ENCODE measurements at places on chromosomes 2 and 18. TPM values are rescaled to one million over a fixed set of nuclear protein-coding genes. Genes with fewer than 3 reads are reported as not detected.

DNA sequence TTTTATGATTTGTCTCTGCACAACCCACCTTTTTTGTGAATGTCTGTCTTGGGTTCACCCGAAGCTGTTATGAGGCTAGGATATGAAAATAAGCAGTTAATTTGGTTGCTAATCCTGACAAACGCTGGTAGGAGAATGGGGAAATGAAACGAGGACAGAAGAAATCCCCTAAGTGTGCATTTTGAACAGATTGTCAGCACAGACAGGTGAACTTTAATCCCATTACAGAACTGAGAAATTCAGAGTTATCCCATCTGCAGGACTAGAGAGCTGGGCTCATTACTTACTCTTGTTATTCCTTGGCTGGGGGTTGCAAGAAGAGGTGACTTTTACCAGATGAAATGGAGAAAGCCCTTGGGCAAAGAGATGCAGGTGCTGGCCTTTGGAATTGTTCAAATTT, 123.3 kb upstream of the NYAP2 start:
- H3K27ac ChIP-seq = no peak overlapping the region
- no peak overlapping the region for H3K4me3 ChIP-seq
- H3K4me1 ChIP-seq = no peaks in the 10 kb centered on the region
- peaks cover 15% of the 10 kb centered on the region for H3K27me3 ChIP-seq
- DNase-seq = no peak

GRCh38 chr2:181778621-181779201, 98.4 kb upstream of the NEUROD1 start:
- no peaks in the 10 kb centered on the region for H3K27me3 ChIP-seq
- no peak overlapping the region for H3K27ac ChIP-seq

DNA sequence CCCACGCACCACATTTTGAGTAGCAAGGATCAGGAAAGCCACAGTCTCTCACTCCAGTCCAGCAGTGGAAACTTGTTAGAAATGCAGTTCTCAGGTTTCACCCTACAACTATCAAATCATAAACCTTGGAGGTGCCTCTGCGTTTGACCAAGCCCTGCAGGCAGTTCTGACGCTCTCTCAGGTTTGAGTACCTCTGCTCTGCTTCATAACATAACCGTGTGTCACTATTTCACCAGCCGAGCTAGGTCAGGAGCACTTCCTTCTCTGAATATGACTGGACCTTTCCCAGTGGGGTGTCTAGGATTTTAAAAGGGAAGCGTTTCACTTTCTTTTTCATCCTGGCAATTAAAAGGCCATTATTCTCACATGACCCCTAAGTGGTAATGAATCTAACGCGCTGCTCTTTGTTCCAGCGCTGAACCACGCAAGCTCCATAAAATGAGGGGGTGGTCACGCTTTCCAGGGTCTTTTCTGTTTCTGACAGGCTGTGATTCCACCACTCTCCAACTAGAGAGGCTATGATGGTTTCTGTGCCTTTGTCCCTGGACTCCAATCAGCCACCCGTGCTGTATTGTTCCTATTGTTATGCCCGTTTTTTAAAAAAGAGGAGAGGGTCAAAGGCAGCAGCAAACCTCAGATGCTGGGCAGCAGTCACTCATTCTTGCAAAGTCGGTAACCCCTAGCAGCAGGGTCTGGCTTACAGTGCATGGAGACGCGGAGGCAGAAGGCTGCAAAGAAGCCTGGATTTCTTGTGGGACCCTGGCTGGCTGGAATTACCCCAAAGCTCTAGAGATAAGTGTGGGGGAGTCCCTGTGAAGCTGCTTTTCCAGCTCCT, 75.2 kb upstream of the CTNNA2 start:
- no peak for DNase-seq
- no peaks in the 10 kb centered on the region for H3K27me3 ChIP-seq
- H3K4me1 ChIP-seq = no peaks in the 10 kb centered on the region
- H3K36me3 ChIP-seq = no peaks in the 10 kb centered on the region
- H3K4me3 ChIP-seq = no peak overlapping the region

DNA sequence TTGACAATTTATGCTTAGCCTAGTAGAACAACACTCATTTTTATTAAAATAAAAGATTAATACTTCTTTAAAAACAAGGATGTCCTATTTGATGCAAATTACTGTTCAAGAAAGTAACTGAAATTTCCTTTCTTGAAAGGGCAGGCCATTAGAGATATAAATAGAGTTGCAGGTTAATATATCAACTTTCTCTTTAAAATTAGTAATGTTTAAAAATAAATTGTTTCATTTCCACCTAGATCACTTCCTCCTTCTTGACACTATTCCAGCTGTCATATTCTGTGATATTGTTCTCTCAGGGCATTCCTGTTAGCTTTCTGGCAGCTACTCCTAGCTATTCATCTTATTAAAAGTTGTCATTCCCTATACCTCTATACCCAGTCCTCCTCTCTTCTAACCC, 357.9 kb upstream of the NRP2 start:
- H3K36me3 ChIP-seq = no peaks in the 10 kb centered on the region
- no peak for DNase-seq
- H3K27ac ChIP-seq = no peak overlapping the region
- H3K27me3 ChIP-seq = no peaks in the 10 kb centered on the region
- H3K4me3 ChIP-seq = no peak overlapping the region

GRCh38 chr2:30444273-30444672, 2.8 kb upstream of the LCLAT1 start:
- H3K36me3 ChIP-seq = no peaks in the 10 kb centered on the region
- no peak overlapping the region for H3K27ac ChIP-seq
- H3K4me3 ChIP-seq = no peak overlapping the region
- peaks cover 36% of the 10 kb centered on the region for H3K4me1 ChIP-seq
- no peak for DNase-seq

GRCh38 chr2:11387100-11387390, 42.6 kb upstream of the ROCK2 start:
- no peaks in the 10 kb centered on the region for H3K4me1 ChIP-seq
- H3K36me3 ChIP-seq = no peaks in the 10 kb centered on the region
- peaks cover 5% of the 10 kb centered on the region for H3K27me3 ChIP-seq

DNA sequence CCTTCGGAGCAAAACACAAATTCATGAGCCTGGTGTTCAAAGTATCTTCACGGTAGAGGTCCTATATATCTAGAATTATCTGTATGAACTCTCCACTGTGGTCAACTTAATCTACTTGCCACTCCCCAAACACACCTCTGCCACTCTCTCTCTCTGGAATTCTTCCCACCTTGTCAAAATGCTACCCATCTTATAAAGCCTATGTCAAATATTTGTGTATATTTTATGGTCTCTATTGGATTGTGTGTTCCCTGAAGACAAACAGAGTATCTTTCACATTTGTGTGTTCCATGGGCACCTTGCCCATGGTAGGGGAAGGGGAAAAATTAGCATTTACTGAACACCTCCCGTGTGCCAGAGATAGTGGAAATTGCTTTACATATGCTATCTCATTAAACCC, 83.2 kb upstream of the ATL2 start:
- no peak for DNase-seq
- H3K27ac ChIP-seq = no peak overlapping the region
- H3K4me3 ChIP-seq = no peak overlapping the region
- peaks cover 5% of the 10 kb centered on the region for H3K4me1 ChIP-seq
- H3K36me3 ChIP-seq = no peaks in the 10 kb centered on the region

GRCh38 chr2:11073251-11073650, 82.0 kb upstream of the SLC66A3 start:
- H3K4me3 ChIP-seq = no peak overlapping the region
- peaks cover 5% of the 10 kb centered on the region for H3K27me3 ChIP-seq
- DNase-seq = no peak
- H3K27ac ChIP-seq = no peak overlapping the region
- no peaks in the 10 kb centered on the region for H3K4me1 ChIP-seq

The FAM237A gene
- total RNA-seq = not detected

DNA sequence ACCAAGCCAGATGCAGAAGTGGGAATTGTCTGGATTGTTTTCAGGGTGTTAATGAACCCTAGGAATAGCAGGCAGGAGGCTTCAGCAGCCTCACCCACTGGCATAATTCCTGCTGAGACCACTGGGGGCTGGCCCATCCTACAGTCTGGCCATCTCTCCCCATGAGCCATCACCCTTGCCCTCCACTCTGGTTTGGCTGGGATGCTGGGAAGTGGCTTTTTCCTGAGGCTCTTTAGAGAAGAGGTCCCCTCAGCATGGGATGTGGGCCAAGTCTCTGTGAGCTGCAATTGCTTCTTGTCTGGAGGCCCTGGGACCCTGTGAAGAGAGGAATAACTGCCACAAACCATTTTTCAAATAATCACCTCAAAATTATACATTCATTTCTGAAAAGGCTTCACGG, 4.0 kb downstream of the TCF7L1 start:
- no peak overlapping the region for H3K4me3 ChIP-seq
- peak; percentile 20 for DNase-seq
- H3K36me3 ChIP-seq = no peaks in the 10 kb centered on the region
- H3K27ac ChIP-seq = no peak overlapping the region
- peaks cover 48% of the 10 kb centered on the region for H3K27me3 ChIP-seq

The SCG2 gene
- total RNA-seq = not detected

The PSMG2 gene
- total RNA-seq = 72.1 TPM

The PCARE gene
- total RNA-seq = not detected

The R3HDM1 gene
- 40.6 TPM for total RNA-seq

DNA sequence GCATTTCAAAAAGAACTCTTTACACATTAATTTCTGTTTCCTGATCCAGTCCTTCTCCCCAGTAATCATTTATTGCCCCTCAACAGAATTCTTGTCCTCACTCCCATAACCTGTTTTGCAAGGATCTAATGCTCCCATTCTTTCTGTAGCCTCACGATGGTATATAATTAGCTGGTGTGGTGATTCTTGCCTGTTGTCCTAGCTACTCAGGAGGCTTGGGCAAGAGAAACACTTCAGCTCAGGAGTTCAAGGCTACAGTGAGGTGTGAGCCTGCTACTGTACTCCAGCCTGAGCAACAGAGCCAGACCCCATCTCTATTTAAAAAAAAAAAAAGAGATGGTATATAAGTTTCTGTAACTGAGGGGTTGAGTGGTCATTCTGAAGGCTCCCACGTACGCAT, 7.7 kb upstream of the TRAPPC8 start:
- no peak overlapping the region for H3K27ac ChIP-seq
- no peaks in the 10 kb centered on the region for H3K36me3 ChIP-seq
- no peak overlapping the region for H3K4me3 ChIP-seq
- no peak for DNase-seq
- H3K4me1 ChIP-seq = no peaks in the 10 kb centered on the region

The MBP gene
- 77.6 TPM for total RNA-seq

DNA sequence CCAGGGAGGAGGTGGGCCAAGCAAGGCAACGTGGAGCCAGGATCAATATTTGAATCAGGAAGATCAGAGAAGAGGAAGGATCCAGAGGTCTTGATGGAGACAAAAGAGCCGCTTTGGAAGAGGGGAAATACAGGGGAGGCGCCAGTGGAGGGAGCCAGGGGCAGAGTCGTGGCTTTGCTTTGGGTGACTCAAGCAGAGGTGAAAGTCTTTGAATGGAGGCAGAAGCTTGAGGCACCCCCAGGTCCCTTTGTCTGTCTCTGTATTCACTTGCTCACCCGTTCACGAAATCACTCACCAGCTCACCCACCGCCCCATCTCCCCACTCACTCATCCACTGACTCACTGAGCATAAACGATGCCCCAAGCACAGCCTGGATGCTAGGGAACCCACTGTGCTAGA, 134.1 kb downstream of the ACOXL start:
- H3K4me3 ChIP-seq = peak overlapping the region; percentile 77
- H3K36me3 ChIP-seq = no peaks in the 10 kb centered on the region
- H3K27me3 ChIP-seq = no peaks in the 10 kb centered on the region
- DNase-seq = no peak

The AOX1 gene
- total RNA-seq = 0.26 TPM

GRCh38 chr18:32319084-32319483, 129.2 kb downstream of the MEP1B start:
- no peak overlapping the region for H3K4me3 ChIP-seq
- no peaks in the 10 kb centered on the region for H3K4me1 ChIP-seq
- no peak overlapping the region for H3K27ac ChIP-seq
- peaks cover 23% of the 10 kb centered on the region for H3K27me3 ChIP-seq
- DNase-seq = no peak

DNA sequence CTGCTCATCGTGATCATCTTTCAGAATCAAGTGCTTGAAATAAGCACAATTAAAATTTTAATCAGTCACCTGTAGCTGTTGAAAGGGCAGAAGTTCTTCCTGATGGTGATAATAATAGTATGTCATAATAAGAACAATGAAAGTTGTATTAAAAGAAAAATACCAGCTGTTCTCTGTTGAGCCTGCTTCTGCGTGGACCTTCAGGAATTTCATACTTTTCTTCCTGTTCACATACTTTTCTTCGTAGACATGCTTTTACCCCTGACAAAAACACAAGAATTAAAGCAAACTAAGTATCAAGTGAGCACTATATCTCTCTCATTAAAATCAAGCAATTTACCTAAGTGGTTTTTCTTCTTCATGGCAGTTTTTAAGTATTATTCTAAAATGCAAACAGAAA, 79.2 kb downstream of the BARD1 start:
- peaks cover 7% of the 10 kb centered on the region for H3K36me3 ChIP-seq
- H3K27me3 ChIP-seq = no peaks in the 10 kb centered on the region

DNA sequence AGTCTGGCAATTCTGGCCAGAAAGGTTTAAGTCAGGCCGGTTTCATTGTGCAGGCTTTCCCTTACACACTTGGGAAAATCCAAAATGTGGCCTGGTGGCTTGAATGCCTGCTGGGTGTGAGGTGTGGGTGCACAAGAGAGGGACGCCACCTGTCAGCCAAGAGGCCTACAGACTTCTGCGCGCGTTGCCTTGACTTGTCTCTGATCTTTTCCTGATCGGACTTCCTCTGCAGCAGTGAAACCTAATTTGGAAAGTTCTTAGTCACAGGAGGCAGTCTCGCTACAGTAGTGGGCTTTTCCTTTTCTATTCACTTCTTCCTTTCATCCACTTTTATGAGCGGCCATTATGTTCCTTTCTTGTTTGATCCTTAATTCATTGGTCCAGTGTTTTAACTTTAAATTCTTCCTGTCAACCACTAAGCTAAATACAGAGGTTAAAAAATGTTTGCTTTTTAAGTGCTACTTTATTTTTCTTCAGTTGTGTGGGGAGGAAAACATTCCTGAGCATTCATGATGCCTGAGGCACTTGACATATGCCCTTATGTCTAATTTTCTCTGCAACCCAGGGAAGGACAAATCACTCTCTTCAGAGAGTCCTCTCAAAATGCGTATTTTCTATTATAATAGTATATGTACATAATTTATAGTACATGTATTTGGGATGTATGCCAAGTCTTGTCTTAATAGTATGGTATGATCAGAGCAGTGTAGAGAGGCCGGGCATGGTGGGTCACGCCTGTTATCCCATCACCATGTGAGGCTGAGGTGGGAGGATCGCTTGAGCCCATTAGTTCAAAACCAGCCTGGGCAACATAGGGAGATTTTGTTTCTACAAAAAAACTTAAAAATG, 128.9 kb downstream of the WDSUB1 start:
- peaks cover 12% of the 10 kb centered on the region for H3K27me3 ChIP-seq
- H3K4me3 ChIP-seq = no peak overlapping the region
- no peak for DNase-seq
- no peaks in the 10 kb centered on the region for H3K36me3 ChIP-seq
- H3K4me1 ChIP-seq = peaks cover 19% of the 10 kb centered on the region
- no peak overlapping the region for H3K27ac ChIP-seq
